ACHN (cell line): ENCODE measurements at places on chromosomes 3 and 15.
A peak's percentile ranks its signal among the peaks of the same experiment; 100 is the strongest.

DNA sequence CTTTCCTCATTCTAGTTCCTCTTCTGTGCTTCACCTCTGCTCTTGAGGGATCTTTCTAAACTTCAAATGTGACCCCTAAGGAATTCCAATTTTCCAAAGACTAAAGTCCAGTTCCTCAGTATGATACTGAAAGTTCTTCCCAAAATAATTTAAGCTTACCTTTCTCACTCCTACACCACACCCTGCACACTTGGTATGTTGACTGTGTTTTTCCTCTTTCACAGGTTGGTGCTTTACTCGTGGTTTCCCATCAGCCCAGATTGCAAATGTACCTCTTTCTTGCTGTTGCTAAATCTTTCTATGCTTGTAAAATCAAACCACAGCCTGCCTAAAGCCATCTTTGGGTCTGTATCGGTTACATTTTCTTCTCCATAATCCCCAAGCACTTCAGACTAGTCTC is 30.5 kb upstream of the CLDN16 start:
- DNase-seq = no peak

DNA sequence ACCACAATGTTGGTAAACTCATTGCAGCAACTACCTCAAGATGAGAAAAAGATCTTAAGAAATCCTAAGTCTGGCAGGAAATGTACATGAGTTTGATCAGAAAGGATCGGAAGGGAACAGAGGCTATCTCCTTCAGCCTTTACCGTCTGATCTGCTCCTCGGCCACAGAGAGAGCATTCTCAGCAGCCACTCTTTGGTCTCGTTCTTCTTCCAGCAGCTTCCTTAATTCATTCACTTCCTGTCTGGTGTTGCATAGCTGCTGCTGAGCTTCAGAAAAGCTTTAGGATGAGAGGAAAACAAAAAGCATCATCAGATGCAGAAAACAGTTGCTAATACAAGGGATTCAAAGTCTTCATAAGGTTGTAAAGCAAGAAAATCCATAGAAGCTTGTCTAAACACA is 6.6 kb upstream of the HCLS1 start:
- no peak for DNase-seq

DNA sequence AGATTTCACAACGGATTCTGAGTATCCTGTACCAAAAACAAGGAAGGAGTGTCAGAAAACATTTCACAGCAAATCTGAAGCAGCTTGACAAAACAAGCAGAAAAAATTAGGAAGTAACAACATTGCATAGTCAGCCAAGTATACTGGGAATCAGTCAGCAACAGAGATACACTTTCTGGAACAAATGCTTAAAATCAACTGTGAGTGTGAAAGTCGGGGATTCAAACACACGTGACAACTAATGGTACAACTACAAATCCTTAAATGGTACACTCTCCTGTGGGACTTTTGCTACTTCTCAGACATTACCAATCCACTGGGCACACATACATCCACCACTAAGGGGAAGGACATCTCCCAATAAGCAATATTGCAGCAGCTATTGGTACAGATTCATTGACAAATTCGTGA is 296.6 kb upstream of the MME start:
- no peak for DNase-seq

GRCh38 chr3:62833538-62833937 is 41.7 kb downstream of the CADPS start:
- DNase-seq = peak; percentile 19

- peak; percentile 61 for DNase-seq
These were observed 147.3 kb upstream of the TRIM42 start for GRCh38 chr3:140530603-140531002.

DNA sequence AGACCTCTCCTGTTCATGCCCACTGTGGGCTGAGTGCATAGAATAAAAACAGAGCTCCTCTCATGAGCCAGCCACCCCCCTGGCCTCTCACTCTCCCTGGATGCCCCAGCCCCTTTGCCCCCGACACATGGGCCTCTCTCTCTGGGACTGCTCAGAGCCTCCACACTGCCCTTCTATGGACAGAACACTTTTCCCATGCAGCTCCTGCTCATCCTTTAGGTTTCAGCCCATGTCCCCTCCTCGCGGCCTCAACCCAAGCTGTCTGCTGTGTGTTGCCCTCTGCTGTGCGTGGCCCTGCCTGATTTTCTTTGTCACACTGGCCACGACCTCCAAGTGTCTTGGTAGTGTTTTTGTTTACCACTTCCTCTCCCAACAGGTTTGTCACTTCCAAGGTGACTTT is 20.7 kb upstream of the PRR23E start:
- no peak for DNase-seq

- no peak for DNase-seq
These were observed 2.4 kb downstream of the EHD4 start for GRCh38 chr15:41969851-41970431.

DNA sequence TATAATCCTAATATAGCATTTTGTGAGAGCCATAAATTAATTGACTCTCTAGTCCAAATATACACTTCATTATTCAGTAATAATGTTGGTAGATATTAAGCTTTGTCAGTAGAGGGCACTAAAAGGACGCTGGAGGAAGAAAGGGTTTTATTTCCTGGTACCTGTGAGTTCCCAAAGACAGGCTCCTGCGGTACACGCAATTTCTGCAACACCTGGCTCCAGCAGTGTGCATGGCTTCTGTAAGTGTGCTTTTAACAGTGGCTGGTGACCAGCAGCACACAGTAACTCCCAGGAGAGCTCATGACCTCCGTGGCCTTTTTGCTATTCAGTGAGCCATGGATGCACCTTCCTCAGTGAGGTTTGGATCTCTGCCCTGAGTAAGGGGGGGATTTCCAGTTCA is 338.3 kb upstream of the ZNF385D start:
- peak; percentile 31 for DNase-seq

DNA sequence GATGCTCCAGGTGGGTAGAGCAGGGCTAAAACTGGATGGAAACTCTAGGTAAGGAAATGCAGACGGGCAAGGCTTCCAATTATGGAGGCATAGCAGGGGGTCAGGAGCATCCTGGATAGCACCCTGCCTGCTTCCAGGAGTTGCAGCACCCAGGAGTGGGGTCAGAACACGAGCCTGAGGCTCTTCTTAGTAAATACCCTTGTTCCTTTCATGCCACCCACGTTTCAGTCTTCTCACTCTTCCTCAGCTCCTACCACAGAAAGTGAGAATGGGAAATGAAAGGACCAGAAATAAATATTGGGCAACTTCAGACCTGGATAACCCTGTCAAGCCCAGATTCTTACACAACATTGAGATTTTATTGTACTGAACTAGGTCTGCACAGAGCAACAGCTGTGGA is 16.4 kb downstream of the CCR1 start:
- no peak for DNase-seq

- no peak for DNase-seq
These were observed 32.0 kb upstream of the ZNF445 start for GRCh38 chr3:44509393-44509921.

DNA sequence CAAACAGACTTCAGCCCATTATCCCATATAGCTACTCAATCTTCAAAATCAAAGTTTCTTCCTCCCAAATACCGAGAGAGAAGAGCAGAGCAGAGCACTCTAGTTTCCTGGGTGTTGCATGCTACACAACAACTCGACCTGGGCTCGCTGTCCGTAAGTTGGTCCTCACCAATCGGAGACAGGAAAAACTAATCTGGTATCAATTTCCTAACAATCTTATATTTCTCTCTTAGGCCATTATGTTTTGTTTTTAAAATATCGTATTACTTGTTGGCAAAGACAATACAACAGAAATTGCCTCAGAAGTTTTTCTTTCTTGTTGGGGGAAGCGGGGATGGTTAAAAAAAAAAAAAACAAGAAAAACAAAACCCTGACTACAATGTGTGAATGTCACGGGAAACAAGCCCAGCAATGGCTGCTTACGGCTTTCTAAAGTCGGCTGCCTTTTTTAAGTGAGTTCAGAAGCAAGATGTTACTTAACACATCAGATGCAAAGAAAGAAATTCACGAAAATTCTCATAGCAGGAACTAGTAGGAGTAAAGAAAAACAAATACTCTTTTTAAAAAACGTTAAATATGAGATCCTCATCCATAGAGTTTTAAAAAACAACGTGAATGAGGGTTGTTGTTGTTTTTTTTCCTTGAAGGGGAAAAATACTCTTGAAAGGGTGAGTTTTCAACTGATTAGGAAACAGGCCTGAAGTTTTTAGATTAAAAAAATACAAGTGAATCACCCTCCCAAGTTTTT is 1.9 kb downstream of the VGLL4 start:
- DNase-seq = peak; percentile 34

GRCh38 chr3:52670621-52671521 is 14.8 kb downstream of the PBRM1 start:
- DNase-seq = peak; percentile 98

DNA sequence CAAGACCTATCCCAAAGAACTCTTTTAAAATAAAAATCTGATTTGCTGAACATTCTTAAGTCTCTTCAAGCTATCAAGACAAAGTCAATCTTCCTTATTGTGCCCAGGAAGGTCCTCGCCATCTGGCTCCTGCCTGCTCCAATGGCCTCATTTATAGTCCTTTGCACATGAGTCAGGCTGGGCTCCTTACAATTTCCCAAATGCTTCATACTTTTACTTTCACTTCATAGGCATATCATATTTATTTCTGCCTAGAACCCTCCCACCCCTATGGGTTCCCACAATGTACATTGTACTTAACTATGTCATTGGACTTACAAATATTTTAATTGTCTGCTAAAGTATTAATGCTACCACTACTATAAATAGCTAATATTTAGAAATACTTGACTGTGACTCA is 9.1 kb downstream of the THRB start:
- DNase-seq = peak; percentile 11

- DNase-seq = peak; percentile 80
These were observed 648.7 kb upstream of the CCDC54 start for GRCh38 chr3:106728315-106729098.

DNA sequence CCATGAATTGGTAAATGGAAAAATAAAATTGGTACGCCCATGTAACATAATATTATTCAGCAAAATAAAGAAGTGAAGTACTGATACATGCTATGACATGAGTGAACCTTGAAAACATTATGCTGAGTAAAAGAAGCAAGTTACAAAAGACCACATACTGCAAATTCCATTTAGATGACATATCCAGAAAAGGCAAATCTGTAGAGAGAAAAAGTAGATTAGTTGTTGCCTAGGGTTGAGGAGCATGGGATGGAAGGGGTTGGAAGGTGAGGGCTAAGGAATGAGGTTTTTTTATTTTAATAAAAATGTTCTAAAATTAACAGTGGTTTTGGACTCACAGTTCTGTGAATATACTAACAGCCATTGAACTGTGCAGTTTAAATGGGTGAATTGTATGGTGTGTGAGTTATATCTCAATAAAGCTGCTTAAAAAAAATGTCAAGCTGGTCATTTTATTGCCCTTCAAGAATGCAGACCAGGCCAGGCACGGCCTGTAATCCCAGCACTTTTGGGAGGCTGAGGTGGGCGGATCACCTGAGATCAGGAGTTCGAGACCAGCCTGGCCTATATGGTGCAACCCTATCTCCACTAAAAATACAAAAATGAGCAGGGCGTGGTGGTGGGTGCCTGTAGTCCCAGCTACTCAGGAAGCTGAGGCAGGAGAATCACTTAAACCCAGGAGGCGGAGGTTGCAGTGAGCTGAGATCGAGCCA is 8.1 kb upstream of the DLG1 start:
- peak; percentile 87 for DNase-seq

- no peak for DNase-seq
These were observed 357.2 kb downstream of the CLSTN2 start for GRCh38 chr3:140292170-140292569.

DNA sequence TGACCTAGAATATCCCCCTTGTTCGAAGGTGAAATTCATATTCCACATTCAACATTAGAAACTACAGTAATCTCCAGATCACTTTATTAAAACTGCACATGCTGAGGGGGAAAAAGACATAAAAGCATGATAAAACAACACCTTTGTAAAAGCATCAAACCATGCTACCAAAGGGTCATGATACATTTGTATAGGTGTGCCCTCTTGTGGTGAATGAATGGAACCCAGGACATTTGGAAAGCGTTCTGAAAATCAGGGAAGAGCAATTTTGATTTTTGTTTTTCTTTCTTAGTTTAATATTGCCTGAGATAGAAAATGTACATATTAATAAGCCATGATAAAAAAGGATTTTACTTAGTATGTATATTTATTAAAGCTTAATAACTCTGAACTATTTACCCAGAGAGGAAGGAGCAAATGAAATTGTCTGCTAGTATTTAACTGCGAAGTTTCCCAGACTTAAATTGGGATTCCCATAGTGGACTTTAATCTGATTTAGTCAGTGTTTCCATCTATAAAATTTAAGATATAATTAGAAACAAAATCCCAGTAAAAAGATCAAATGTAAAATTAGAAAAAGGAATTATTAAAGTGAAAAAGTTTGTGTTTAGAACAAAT is 105.8 kb upstream of the ARL6 start:
- DNase-seq = peak; percentile 53

DNA sequence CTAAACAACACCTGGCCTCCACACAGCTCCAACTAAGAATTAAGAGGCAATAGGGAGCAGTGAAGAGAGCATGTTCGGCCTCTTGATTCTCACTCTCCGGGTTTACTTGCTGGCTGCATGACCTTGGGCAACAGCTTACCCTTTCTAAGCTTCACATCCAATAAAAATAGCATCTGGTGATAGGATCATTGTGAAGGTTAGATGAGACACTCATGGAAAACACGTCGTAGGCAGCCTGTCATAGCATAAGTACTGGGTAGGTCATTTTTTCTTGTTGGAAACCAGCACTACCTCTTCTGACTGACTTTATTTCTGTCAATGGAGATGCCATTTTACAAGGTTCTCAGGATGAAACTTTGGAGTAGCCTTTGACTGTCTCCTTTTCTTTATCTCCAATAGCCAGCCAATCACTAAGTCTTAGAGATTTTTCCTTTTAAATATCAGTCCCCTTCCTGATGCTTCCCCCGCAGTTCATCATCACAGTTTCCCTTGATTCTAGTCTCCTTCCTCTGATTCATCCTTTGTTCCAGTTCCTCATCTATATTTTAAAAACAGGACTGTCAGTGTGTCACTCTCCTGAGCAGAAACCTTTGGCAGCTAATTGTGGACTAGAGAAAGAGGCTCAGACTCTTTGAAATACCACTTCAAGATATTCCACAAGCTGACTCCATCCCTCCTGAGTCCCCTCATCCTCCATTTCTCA is 271.5 kb downstream of the SLC9A9 start:
- no peak for DNase-seq

DNA sequence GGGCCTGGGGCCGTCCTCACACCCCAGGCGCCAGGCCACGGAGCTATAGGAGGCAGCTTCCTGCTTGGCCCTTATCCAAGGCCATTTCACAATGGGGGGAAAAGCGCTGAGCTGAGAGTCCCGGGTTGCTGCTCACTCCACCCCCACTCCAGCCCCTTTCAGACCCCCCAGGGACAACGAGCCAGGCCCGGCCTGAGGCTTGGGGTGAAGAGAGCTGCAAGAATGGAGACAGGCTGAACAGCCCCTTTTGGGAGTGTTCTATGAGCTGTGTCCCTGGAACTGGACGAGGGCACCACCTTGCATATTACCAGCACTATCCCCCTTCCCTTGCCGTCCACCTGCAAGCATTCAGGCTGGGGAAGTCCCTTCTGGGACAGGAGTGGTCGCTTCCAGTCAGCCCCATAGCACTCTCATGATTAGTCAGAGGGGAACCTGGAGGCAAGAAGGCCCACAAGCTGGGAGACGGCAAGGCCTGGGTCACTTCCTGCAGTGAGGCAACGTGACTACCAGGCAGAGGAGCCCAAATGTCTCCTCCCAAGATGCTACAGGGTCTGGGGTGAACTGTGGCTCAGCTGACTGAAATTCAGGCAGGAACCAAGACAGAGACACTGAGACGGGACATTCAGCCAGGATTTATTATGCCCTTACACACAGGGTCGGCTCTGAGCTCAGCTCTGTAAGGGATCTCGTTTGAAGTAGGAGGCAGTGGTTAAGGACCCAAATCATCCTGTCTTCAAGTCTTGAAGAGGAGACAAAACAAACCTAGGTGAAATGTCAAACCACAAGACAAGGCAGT is 8.6 kb upstream of the SRP14 start:
- peak; percentile 31 for DNase-seq

- DNase-seq = no peak
These were observed 284.0 kb upstream of the GADL1 start for GRCh38 chr3:31178467-31178866.
